ENCODE measurements at places on chromosomes 3 and 15.

GRCh38 chr3:70000563-70001081 is 1.1 kb downstream of the SAMMSON start:
- no peak for DNase-seq

- DNase-seq = no peak
These were observed 6.7 kb upstream of the OCA2 start for GRCh38 chr15:28105793-28106192.

GRCh38 chr3:117846238-117846637 is 1136.7 kb downstream of the TUSC7 start:
- no peak for DNase-seq

GRCh38 chr3:188664795-188665194 is 507.0 kb upstream of the TPRG1 start:
- no peak for DNase-seq

- no peak for DNase-seq
These were observed 603 bp downstream of the SCAPER start for GRCh38 chr15:76904461-76905012.

- DNase-seq = no peak
These were observed 143.7 kb upstream of the ZNF385D start for GRCh38 chr3:21894459-21895340.

Data from forelimb muscle (tissue), 1 donor.